Thyroid gland (tissue), 4 donors: ENCODE measurements at places on chromosomes 6 and 20.

DNA sequence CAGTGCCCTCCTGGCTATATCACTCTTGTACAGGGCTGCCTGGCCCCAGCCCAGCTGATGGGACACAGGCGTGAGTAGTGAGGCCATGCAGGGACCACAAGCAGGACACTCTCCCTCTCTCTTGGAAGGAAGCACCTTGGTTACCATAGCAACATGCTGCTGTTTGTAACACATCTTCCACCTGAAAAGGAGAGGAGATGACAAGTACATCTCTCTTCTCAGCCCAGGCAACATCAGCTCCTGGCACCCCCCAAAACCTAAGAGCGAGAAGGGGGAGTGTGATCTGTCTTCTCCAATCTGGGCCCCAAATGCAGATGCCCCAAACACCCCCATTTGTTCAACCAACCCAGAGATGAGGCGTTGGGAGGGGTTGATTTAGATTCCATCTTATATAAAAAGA lies 49.9 kb downstream of the KCNB1 start:
- no peak for DNase-seq

DNA sequence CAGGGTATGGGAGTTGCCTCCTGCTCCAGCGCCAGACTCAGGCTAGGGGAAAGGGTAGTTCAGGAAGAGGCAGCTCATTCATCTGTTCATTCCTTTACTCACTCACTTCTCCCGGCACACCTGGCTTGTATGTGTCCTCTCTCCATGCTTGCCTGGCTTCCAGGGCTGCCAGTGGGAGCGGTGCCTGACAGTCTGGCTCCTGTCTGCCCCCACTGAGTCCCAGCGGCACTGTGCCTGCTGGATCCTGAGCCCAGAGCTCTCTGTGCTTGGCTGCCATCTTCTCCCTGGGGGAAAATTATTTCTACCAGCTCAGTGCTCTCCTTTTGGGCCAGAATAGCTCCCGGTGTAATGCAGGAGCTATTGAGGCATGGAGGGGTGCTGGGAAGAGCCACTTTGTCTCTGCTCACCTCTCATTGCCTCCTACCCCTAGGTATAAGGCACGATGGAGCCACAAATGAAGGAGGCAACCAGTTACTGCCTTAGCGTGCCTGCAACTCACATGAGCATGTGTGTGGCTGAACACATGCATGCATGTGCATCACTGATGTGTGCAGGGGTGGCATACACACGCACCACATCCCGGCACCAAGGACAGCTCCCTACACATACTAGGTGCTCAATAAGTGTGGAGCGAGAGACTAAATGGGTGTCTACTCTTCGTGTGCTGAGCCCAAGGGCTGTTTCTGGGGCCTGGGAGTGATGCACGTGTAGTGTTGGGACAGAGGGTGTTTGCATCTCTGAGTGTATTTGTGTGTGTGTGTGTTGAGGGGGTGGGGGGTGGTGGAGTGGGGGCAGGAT lies 46.6 kb downstream of the CDH22 start:
- peak; percentile 41 for DNase-seq

DNA sequence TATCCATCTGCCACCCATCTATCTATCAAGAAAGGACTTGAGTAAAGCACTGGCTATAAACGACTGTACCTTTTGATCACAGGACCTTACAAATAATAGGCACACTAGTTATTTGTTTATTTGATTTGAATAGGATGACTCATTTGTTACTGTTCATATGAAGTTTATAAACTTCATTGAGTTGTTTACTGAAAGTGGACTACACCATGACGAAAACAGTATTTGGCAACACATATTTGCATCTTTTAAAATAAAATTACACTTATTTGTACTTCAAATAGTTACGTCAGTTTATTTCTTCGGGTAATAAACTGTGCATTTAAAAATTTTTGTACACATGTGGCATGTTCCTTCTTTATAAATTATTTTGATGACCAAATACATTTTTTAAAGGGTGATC lies 133.0 kb downstream of the OGFRL1 start:
- no peak for DNase-seq

DNA sequence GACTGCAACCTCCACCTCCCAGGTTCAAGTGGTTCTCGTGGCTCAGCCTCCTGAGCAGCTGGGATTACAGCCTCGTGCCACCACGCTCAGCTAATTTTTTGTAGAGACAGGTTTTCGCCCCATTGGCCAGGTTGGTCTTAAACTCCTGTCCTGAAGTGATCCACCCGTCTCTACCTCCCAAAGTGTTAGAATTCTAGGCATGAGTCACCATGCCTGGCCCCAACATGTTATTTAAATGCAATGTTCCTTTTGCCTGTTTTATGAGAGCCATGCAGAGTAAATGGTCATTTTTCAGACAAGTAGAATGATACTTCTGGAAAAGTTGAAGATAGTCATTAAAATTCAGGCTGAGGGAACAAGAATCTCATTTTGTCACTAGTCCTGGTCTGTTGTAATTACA lies 43.8 kb upstream of the RPS6KA2 start:
- DNase-seq: no peak

DNA sequence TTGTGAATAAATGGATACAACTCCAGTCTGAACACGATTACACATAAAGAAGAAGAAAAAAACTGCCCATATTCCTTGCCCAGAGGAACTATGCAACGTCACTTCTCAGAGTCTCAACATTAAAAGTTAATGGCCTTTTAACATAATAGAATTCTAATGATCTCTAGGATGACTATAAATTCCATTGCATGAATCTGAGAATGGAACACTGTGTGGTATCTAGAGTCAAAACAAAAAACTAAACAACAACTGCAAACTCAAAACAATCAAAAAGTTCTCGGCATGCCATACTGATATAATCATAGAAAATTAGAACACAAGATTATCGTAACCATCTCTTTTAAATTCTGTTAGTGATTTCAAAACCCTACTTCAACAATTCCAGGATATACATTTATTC lies 283.6 kb downstream of the RNGTT start:
- DNase-seq: no peak

DNA sequence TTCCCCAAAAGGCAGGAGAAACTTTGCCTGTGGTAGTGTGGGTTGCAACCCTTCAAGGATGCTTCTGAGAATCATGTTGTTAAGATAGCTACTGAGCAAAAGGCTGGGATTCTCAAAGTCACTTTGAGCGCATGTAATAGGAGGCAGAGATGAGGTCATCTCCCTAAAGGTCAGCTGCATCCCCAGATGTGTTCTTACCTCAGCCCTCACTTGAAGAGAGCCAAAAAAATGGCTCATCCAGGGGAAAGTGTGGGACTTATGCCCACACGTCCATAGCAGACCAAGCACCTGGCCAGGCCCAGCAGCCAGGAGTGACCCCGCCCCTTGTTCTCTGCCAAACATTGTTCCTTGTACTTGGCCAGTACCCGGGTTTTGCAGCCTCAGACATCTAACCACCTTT lies 187.0 kb upstream of the BMP2 start:
- DNase-seq: peak; percentile 3

DNA sequence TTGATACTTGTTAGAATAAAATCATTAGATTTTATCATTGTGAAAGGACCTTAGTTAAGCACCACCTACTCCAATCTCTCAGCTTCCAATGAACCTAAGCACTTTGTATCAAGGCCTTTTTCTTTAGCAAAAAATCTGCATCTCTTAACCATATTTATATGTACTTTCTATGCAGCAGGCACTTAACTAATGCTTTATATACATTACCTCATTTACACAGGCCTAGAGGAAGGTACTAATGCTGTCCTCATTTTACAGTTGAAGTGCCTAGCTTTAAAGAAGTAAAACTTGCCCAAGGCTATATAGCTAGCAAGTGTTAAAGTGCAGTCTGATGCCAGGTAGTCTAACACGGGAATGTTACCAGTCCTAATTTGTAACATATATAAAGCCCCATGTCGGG lies 14.0 kb downstream of the MAP3K7 start:
- DNase-seq: no peak

DNA sequence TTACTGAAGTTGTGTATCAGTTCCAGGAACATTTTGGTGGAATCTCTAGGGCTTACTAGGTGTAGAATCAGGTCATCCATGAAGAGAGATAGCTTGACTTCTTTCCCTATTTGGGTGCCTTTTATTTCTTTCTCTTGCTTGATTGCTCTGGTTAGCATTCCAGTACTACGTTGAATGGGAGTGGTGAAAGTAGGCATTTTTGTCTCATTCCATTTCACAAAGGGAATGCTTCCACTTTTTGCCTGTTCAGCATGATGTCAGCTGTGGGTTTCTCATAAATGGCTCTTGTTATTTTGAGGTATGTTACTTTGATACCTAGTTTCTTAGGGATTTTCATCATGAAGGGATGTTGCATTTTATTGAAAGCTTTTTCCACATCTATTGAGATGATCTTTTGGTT lies 195.3 kb downstream of the MOXD1 start:
- DNase-seq: no peak

- DNase-seq: peak; percentile 64
Measured at GRCh38 chr6:169779092-169779815, 27.8 kb downstream of the ERMARD start.

- no peak for DNase-seq
Measured at GRCh38 chr20:61726979-61727378, 338.7 kb downstream of the TAF4 start.

- DNase-seq: no peak
Measured at GRCh38 chr6:88403486-88403885, 237.3 kb upstream of the CNR1 start.

GRCh38 chr6:52299653-52300052 lies 15.1 kb upstream of the MCM3 start:
- DNase-seq: no peak
